ENCODE measurements at places on chromosomes 7 and 10. TPM values are rescaled to one million over a fixed set of nuclear protein-coding genes. Genes with fewer than 3 reads are reported as not detected.

The ACTR3C gene
- 0.78 TPM for polyA plus RNA-seq

The SLC16A12 gene
- 0.12 TPM for polyA plus RNA-seq

The NUTM2E gene
- 0.63 TPM for polyA plus RNA-seq

The GCC1 gene
- polyA plus RNA-seq: 4.3 TPM

The SSC4D gene
- 0.68 TPM for polyA plus RNA-seq

DNA sequence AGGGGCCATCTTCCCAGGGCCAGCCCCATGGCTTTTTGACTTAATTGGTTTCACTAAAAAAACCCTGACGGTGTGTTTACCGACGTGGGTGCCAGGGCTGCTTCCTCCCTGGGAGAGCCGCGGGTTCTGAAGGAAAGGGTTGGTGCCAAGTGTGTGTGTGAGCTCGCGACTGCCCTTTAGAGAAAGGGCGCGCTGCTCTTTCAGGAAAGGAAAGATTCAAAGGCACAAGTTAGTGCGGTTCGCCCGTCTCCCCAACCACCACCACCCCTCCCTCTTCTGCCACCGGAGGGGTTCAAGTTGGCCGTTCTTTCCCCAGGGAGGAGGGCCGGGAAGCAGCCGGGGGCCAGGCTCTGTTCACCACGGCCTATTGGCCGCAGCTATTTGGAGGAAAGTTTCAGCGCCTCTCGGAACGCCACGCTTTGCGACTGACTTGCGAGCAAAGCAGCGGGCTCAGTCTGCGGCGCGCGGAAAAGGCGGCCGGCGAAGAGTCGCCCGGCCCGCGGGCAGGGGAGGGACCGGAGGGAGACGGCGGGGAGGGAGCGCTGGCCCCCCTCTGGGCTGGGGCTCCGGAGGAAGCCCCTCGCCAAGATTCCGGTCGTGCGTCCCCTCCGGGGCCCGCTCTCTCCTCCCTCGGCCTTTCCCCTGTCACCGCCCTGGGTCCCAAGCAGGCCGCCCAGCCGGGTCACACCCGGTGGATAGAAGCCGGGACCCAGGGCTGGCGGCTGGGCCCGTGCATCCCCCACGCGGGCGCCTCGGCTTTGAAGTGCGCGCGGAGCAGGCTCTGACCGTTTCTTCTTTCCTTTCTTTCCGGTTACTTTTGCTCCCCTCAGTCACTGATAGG, 165.9 kb upstream of the PPP1R3A start:
- DNase-seq: peak; percentile 74

- DNase-seq: no peak
Measured at GRCh38 chr10:24553051-24553612, 170.6 kb downstream of the ARHGAP21 start.
